Progenitor cell of endocrine pancreas (in vitro differentiated cells): ENCODE measurements at places on chromosomes 2 and 18. TPM values are rescaled to one million over a fixed set of nuclear protein-coding genes. Genes with fewer than 3 reads are reported as not detected.

- DNase-seq, result no peak
- H3K4me3 ChIP-seq, result no peak overlapping the region
- no peaks in the 10 kb centered on the region for H3K4me1 ChIP-seq
- no peaks in the 10 kb centered on the region for H3K27me3 ChIP-seq
Observed at GRCh38 chr2:185161701-185162100, 563.4 kb downstream of the ZNF804A start.

ALLC gene
- 0.16 TPM in 1 of 2 replicates, not detected in the other for total RNA-seq

DNA sequence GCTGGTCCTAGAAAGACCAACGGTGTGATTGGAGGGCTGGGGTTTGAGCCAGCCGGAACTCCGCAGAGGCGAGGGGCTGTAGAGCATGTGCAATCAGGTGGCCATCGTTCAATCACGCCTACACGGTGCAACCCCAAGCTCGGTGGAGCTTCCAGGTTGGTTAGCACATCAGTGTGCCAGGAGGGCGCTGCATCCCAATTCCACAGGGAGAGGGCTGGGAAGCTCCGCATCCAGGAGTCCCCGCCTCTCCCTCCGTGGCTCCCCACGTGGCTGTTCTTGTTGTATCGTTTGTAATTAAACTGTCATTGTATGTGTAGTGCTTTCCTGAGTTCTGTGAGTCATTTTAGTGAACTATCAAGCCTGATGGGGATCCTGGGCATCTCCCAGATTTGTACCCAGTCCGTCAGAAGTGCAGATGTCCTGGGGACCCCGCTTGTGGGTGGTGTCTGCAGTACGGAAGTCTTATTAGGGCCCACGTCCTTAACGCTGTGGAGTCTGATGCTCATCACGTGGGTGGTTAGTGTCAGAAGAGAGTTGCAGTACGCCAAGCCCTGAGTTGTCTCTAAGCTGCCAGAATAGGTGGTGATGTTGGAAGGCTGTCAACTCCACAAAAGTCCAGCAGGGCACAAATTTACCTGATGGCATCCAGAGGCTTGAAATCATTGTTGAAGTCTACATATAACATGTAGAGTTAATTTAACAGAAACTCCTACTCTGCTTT, 20.6 kb upstream of the AMMECR1L start:
- no peak overlapping the region for H3K27ac ChIP-seq
- no peaks in the 10 kb centered on the region for H3K4me1 ChIP-seq
- H3K4me3 ChIP-seq, result no peak overlapping the region
- peaks cover 7% of the 10 kb centered on the region for H3K27me3 ChIP-seq

KIF1A gene
- total RNA-seq, result 132 and 140 TPM in 2 replicates

DNA sequence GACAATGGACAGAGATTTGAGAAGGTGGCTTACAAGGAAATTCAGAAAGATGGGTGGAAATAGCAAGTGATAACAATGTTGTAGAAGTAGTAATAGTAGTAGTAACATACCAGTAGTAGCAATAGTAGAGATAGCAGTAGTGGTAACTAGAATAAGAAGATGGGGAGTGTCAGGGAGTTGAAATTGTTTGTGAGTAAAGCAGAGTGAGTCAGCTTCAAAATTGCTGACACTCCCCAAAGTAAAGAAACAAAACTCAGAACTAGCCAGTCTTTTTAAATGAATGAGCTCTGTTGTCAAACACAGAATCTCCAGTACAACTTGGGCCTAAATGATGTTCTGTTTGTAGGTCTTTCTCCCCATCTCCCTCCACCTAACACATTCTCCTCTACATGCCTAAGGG, 1040.9 kb downstream of the CBLN2 start:
- H3K27me3 ChIP-seq, result no peaks in the 10 kb centered on the region
- DNase-seq, result no peak
- H3K36me3 ChIP-seq, result no peaks in the 10 kb centered on the region
- no peaks in the 10 kb centered on the region for H3K4me1 ChIP-seq
- no peak overlapping the region for H3K27ac ChIP-seq
- H3K4me3 ChIP-seq, result no peak overlapping the region

GRCh38 chr2:67613227-67613626, 216.1 kb downstream of the ETAA1 start:
- peaks cover 11% of the 10 kb centered on the region for H3K4me1 ChIP-seq
- no peak overlapping the region for H3K4me3 ChIP-seq
- no peaks in the 10 kb centered on the region for H3K27me3 ChIP-seq
- H3K36me3 ChIP-seq, result no peaks in the 10 kb centered on the region

DNA sequence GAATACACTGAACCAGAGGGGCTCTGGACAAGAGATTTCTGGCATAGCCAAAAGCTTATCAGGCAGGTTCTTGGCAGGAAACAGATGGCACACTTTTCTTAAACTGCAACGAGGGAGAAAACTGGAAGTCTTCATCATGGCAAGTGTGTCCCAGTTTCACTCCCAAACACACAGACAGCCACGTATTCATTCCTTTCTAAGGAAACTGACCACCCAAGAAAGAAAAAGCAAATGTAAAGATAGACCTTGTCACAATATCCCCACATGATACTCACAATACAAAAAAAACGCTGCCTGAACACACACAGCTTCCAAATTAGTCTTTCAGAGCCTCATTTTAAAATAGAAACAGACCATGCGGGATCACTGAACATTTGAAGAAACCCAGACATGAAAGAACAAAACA, 40.6 kb upstream of the RTTN start:
- H3K4me3 ChIP-seq, result no peak overlapping the region
- H3K27me3 ChIP-seq, result no peaks in the 10 kb centered on the region
- H3K27ac ChIP-seq, result peak overlapping the region; percentile 87

GALR1 gene
- 2.9 and 4.0 TPM in 2 replicates for total RNA-seq

DNA sequence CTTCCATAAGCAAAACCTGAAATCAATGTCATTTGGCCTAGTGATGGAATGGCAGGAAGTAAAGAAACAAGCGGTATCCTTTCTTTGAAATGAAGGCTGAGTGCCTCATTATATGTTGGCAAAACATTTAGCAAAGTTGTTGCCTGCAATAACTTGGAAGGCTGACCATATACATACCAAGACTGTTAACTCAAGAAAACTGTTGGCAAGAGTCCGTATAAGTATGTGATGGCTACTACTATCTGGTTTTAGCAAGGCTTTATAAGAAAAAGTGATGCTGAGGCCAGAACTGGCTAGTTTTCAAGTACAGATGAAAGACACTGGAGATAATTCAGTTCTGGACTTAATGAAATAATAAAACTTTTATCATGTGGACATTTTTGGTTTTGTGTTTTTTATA, 356.2 kb downstream of the ZNF521 start:
- peaks cover 6% of the 10 kb centered on the region for H3K4me1 ChIP-seq
- H3K4me3 ChIP-seq, result no peak overlapping the region
- DNase-seq, result no peak

CXCR1 gene
- total RNA-seq, result not detected in 2 replicates

GRCh38 chr2:14479486-14479885, 153.0 kb upstream of the LRATD1 start:
- H3K4me3 ChIP-seq, result no peak overlapping the region
- H3K36me3 ChIP-seq, result no peaks in the 10 kb centered on the region
- H3K27ac ChIP-seq, result no peak overlapping the region
- no peaks in the 10 kb centered on the region for H3K4me1 ChIP-seq
- no peaks in the 10 kb centered on the region for H3K27me3 ChIP-seq

DNA sequence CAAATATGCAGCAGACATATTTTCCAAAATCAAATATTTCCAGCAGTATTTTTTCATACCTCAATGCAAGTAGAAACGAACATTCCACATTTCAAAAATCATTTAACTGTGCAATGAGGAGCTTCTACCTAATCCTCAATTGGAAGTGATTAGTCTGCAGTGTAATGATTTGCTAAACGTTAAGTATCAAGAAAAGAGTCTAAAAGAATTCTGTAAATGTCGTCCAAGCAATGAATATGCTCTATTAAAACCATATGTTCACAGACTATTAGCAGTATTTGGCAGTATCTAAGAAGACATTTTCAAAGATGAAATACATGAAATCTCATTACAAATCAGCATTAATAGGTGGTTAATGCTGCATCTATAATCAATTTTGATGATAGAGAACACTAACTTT, 15.9 kb downstream of the DYM start:
- H3K4me3 ChIP-seq, result no peak overlapping the region
- no peaks in the 10 kb centered on the region for H3K4me1 ChIP-seq
- no peaks in the 10 kb centered on the region for H3K27me3 ChIP-seq
